ENCODE measurements at places on chromosomes 6 and 20.

- DNase-seq, result no peak
Measured at GRCh38 chr20:60785301-60785700, 466.8 kb upstream of the CDH4 start.

DNA sequence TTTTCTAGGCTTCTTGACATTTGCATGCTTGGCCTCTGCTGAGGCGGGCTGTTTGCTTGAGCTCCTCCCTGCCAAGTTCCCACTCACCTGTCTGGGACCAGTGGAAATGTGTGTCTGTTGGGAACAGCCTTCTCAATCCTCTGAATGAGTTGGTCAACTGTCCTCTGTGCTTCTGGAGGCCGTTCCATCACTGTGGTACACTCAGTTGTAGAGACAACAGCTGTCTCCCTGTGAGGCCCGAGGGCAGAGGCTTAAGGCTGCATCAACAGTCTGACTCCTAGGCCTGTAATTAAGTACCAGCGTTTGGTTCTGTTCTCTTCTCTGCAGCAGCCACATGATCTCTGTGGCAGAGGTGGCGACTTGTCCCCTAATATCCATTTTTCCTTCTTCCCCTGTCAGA lies 110.9 kb downstream of the CDC5L start:
- DNase-seq, result no peak

DNA sequence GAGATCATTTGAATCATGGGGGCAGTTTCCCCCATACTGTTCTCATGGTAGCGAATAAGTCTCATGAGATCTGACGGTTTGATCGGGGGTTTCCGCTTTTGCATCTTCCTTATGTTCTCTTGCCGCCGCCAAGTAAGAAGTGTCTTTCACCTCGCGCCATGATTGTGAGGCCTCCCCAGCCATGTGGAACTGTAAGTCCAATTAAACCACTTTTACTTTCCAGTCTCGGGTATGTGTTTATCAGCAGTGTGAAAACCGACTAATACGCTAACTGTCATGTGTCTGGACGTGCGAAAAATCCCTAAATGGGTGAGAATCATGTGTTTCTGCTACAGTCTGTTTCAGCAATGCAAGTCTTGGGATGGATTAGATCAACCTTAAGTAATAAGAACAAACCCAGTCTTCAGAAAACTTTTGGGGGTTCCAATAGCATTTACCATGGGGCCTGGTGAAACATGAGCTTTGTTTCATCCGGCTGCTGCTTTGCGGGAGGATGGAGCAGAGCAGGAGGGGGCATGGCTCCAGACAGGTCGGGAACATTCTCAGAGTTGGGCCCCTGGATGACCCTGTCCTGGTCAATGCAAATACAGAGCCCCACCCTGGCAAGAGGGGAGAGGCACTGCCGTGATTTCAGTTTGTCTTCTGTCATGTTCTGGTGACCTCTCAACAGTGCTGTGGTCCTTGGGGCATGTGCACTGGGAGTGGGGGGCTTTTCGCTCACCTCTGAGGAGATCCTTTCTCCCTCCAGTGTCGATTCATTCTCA lies 41.5 kb downstream of the CTCFL start:
- no peak for DNase-seq

DNA sequence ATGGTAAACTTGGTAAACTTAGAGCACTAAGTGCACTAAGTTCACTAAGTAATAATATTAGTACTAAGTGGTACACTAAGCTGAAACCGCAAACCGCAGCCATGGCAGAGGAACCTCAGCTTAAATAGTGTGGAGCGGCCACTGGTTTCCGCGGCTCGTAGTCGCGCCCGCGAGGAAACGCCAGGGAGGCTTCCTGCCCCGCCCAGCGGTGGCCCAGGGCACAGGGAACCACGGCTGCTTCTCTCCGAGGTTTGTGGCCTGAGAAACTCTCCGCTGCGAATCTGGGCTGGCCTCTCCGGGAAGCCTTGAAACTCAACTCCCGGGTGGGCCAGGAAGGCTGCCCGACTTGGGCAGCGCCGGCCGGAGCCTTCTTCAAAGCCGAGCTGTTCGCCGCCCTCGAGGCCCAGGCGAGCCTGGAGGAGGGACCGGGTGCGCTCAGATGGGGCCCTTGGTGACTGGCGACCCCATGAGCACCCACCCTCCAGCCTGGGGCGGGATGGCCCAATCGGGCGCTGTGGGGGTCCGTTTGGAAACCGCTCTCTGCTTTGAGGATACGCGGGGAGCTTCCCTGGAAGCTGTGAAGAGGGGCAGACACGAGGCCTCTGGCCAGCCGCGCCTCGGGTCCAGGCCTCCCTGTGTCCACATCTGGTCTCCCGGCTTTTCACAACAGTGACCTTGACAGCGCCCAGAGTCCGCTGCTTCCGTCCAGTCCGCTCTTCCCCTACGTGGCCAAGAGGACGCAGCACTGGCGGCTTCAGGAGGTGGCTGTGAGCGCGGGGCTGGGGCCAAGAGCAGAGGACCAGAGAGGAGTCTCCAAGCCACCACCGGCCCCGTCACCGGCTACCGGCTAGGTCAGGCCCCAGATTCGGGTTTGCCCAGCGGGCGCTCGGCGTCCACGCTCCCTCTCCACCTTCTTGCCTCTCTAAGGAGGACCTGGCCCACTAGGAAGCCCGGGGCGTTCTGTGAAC lies 25.4 kb upstream of the HLA-E start:
- DNase-seq, result no peak

GRCh38 chr6:119446609-119447008 lies 97.0 kb upstream of the MAN1A1 start:
- DNase-seq, result no peak

- DNase-seq, result no peak
Measured at GRCh38 chr20:62816884-62817873, at the start of gene COL9A3. COL9A3 (plus strand) TSS chr20:62817050; CDS start chr20:62817065, 15 bp downstream.

DNA sequence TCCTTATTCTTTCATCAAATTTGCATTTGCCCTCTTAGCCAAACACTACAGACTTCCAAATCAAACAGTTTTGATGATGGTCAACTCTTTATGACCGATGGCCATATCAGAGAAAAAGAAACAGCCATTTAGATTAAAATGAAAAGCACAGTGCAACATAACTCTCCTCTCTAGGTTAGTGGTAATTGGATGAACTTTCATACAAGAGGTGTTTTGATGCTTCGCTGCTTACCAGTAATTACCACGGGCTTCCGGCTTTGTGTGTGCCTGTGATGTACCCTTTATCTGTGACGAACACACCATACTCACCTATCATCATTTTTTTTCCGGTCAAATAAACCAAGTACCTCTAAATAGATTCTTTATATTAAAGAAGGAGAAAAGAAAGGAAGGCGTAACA lies 181.8 kb downstream of the FOXA2 start:
- no peak for DNase-seq

GRCh38 chr20:51378171-51378928 lies 164.2 kb downstream of the NFATC2 start:
- no peak for DNase-seq

- DNase-seq, result no peak
Measured at GRCh38 chr20:53921443-53921973, 148.9 kb downstream of the BCAS1 start.

GRCh38 chr20:17611540-17612286 lies 41.8 kb downstream of the DSTN start:
- DNase-seq, result peak; percentile 66

DNA sequence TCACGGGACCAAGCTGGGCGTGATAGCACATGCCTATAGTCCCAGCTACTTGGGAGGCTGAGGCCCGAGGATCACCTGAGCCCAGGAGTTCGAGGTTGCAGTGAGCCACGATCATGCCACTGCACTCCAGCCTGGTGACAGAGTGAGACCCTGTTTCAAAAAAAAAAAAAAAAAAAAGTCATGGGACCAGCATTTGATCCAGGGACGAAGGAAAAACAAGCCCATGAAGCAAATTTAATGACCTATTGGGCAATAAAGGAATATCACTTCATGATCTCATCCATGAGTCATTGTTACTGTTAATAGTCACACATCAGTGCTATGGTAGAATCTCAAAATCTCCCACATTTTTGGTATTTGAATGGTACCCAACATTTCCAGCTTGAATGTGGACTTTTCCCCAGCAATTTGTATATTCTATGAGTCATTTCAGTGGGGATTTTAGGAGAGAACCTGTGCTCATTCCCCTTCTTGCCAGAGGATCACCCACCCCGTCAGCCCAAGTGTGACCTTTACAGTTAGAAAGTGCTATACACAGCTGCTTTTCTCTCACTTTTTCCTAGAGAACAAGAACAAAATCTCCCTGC lies 8.5 kb upstream of the SOD2 start:
- DNase-seq, result no peak

DNA sequence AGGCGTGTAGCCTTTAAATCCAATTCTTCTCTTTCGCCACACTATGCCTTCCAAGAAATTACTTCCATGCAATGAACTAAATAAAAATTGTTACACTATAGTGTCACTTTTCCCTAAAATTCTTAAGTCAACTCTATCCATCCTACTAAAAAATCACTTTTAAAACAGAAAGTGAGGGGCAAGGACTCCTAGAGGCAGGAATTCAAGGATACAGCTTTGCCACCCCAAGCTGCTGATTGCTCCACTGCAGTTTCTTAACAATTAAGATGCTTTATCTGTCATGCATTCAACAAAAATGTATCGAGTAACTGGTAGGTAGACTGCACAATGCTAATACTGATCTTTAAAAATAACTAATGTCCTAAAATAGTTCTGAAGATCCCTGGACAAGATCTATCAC lies 4.3 kb downstream of the MCM9 start:
- no peak for DNase-seq

DNA sequence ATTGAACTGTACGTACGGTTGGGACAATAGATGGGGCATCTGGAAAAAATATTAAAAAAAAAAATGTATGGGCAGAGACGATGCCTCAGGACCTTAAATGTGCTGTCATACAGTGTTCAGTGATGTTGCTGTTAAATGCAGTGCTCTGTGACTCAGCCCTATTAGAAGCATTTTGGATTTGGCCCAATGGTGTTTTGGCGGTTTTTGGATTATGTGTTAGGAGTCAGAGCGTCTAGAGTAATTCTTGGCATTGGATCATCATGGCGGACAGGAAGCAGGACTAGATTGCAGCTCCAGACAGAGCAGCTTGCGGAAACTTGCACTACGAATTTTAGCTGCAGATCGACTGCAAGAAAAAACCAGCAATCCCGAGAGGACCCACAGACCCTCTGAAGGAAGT lies 280.0 kb downstream of the SOX4 start:
- DNase-seq, result no peak

DNA sequence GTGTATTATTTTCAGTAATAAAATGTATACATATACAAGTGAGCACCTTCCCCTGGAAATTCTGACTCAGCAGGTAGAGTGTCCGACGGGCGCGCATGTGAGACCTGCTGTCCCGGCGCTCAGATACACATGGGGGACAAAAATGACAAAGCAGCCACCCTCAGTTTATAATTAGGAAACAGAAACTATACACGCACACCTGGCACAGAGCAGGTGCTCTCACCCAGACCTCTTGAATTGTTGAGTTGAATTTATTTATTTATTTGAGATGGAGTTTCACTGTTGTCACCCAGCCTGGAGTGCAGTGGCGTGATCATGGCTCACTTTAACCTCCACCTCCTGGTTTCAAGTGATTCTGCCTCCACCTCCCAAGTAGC lies 180.4 kb downstream of the ZDHHC14 start:
- DNase-seq, result no peak

DNA sequence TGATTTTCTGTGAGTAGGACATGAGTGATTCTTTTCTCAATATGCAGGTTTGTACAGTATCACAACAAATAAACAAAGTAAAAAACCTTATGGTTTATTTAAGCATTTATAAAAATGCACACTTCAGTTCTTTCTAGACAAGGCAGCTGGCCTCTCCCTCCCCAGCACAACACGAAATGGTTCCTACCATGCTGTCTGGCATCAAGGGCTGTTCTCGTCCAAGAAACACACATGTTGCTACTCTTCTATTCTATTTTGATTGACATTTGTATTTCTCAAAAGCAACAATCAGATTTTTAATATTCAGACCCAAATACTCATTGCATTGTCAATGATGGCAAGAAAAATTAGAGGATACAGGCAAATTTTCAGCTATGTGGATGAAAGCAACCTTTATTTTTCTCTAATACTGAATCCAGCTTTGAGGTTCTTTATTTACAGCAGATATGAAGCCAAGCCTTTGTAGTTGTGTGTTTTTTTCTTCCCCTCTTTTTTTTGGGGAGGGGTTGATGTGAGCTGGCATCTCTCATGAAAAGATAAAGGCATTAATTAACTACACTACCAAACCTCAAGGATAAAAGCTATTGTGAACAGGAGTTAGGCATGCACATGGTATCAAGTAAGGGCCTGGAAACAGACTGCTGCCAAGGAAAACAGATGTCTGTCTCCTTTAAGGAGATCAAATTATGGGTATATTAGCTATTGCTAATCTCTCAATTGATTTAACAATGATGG lies 96.4 kb upstream of the PREP start:
- no peak for DNase-seq

DNA sequence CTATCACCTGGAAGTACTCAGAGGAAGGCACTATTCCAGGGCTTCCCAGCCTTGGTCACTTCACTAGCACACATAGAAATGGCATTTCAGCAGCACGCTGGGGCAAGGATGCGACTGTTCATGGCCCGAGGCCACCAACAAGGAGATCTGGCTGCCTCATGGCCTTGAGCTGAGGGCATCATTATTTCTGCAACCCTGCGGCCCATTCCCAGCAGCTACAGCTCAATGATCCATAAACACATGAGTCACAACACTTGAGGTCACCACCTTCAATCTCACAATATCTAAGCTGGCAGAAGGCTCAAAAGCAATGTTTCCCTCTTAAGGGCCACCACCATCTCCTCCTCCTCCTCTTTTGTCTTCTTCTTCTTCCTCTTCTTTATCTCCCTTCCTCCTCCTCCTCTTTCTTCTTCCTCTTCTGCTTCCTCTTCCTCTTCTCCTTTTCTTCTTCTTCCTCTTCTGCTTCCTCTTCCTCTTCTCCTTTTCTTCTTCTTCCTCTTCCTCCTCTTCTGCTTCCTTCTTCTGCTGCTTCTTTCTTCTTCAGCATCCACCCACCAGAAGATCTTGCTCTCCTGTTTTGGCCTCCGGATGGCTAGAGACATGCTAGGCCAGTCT lies 382.9 kb upstream of the CNR1 start:
- DNase-seq, result no peak

DNA sequence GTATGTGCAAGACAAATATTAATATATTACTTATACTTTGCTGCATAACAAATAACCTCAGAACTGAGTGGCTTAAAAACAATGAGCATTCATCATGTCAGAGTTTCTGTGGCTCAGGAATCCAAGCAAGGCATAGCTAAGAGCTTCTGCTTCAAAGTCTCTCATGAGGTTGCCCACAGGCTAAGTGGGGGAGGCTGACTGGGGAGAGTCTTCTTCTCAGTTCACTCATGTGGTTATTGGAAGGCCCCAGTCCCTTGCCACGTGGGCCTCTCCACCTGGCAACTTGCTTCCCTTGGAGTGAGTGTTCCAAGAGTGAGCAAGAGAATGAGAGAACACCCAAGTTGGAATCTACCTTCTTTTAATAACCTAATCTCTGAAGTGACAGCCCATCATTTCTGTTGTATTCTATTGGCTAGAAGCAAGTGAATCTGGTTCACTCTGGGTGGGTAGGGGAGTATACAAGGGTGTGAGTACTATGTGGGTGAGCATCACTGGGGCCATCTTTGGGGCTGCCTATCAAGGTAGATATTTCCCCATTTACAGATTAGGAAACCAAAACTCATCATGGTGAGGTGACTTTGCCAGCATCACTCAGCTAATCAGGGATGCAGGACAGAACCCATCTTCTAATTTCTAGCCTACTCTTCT lies 36.0 kb downstream of the DNAH8 start:
- DNase-seq, result no peak

GRCh38 chr6:165751486-165751885 lies 88.4 kb upstream of the PDE10A start:
- DNase-seq, result no peak

- DNase-seq, result no peak
Measured at GRCh38 chr6:30044630-30045029, 16.4 kb upstream of the POLR1H start.
